CD8-positive, alpha-beta memory T cell (primary cell): ENCODE measurements at places on chromosomes 2 and 18.

DNA sequence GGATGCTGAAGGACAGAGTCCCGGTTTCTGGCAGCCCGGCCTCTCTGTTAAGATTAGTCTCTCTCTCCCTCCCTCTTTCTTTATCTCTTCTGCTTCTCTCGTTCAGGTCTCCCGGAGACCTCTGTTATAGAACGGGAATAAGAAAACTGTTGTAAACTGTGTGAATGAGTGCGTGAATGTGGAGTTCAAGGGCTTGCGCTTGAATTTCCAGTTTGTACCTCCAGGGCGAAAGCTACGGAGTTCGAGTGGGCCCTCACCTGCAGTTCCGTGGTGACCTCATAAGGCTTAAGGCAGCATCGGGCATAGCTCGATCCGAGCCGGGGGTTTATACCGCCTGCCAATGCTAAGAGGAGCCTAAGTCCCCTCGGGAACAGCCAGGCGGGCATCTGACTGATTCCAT, 26.4 kb downstream of the SKA1 start:
- no peaks in the 10 kb centered on the region for H3K36me3 ChIP-seq
- no peaks in the 10 kb centered on the region for H3K4me1 ChIP-seq
- no peaks in the 10 kb centered on the region for H3K27me3 ChIP-seq
- H3K4me3 ChIP-seq = no peak overlapping the region

DNA sequence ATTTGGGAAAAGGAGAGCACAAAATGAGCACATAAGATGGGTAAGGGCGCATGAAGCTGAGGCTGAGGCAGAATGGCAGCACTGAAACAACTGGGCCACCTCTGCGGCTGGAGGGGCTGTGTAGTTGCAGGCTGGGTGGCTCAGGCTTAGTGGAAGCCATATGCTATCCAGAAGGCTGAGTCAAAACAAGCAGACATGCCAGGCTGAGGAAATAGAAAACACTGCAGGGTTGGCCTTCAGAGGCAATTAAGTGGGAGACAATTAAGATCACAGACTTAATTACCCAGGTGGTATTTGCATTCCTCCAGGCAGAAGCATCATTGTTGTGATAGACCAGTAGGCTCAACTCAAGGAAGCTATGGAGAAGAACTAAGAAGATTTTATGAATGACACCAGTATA, 11.4 kb upstream of the XPO1 start:
- H3K27ac ChIP-seq = no peak overlapping the region
- H3K36me3 ChIP-seq = no peaks in the 10 kb centered on the region
- no peak overlapping the region for H3K4me3 ChIP-seq
- no peaks in the 10 kb centered on the region for H3K4me1 ChIP-seq
- no peak for DNase-seq

- no peaks in the 10 kb centered on the region for H3K27me3 ChIP-seq
- H3K27ac ChIP-seq = no peak overlapping the region
- no peaks in the 10 kb centered on the region for H3K4me1 ChIP-seq
- H3K4me3 ChIP-seq = no peak overlapping the region
- peaks cover 15% of the 10 kb centered on the region for H3K36me3 ChIP-seq
Observed at GRCh38 chr2:219149667-219150066, 10.9 kb downstream of the NHEJ1 start.

- no peaks in the 10 kb centered on the region for H3K36me3 ChIP-seq
- DNase-seq = no peak
- no peaks in the 10 kb centered on the region for H3K27me3 ChIP-seq
- H3K4me1 ChIP-seq = no peaks in the 10 kb centered on the region
Observed at GRCh38 chr18:76410660-76411417, 84.2 kb downstream of the ZNF516 start.

DNA sequence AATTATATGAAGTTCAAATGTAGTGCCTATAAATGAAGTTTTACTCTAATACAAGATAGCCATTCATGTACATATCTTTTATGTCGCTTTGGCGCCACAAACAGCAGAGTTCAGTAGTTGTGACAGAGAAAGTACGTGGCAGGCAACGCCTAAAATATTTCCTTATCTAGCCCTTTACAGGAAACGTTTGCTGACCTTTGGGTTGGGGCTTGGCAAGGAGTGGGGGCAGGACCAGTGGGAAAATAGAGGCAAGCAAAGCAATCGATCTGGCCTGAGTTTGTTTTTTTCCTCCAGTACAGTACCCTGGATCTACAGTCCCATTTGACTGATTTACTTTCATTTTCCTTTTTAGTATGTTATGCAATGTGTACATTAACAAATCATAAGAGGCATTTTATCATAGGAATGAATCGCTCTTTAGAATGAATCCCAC, 13.1 kb downstream of the CCDC68 start:
- H3K4me3 ChIP-seq = peak overlapping the region; percentile 78
- DNase-seq = peak; percentile 21
- H3K4me1 ChIP-seq = peaks cover 14% of the 10 kb centered on the region
- H3K27me3 ChIP-seq = no peaks in the 10 kb centered on the region
- H3K27ac ChIP-seq = peak overlapping the region; percentile 49

GRCh38 chr18:2985628-2986027, 27.3 kb downstream of the LPIN2 start:
- no peaks in the 10 kb centered on the region for H3K36me3 ChIP-seq
- no peak for DNase-seq
- H3K27ac ChIP-seq = no peak overlapping the region
- H3K4me3 ChIP-seq = no peak overlapping the region

- peaks cover 29% of the 10 kb centered on the region for H3K4me1 ChIP-seq
- no peak for DNase-seq
- peak overlapping the region; percentile 83 for H3K4me3 ChIP-seq
- H3K36me3 ChIP-seq = no peaks in the 10 kb centered on the region
- H3K27ac ChIP-seq = peak overlapping the region; percentile 99
- H3K27me3 ChIP-seq = no peaks in the 10 kb centered on the region
Observed at GRCh38 chr2:197453914-197454398, 604 bp downstream of the COQ10B start.

GRCh38 chr2:12929758-12930157, 213.0 kb downstream of the TRIB2 start:
- no peaks in the 10 kb centered on the region for H3K36me3 ChIP-seq
- DNase-seq = no peak
- no peak overlapping the region for H3K4me3 ChIP-seq
- H3K27me3 ChIP-seq = no peaks in the 10 kb centered on the region
- H3K27ac ChIP-seq = no peak overlapping the region

DNA sequence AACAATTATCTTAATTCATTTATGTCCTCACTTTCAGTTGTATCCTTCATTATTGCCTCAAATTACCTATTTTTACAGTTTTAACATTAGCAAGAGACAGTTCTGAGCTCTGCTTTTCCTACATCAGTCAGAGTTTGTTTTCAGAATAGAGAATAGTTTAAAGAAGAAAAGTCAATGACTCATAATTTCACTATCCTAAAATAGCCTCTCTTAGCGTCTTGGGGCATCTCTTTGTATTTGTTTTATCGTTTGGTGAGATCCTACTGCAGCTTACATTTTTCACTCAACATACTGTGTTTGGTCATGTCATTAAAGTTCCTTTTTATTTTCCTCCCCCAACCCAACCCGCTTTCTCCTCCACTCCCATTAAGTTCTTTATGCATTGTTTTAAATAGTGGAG, 3.8 kb downstream of the SEC11C start:
- no peaks in the 10 kb centered on the region for H3K36me3 ChIP-seq
- no peak overlapping the region for H3K4me3 ChIP-seq
- H3K27ac ChIP-seq = no peak overlapping the region
- DNase-seq = no peak

- H3K4me1 ChIP-seq = peaks cover 13% of the 10 kb centered on the region
- H3K36me3 ChIP-seq = no peaks in the 10 kb centered on the region
- H3K27ac ChIP-seq = no peak overlapping the region
- no peaks in the 10 kb centered on the region for H3K27me3 ChIP-seq
- no peak for DNase-seq
Observed at GRCh38 chr2:36459725-36460137, 104.2 kb downstream of the CRIM1 start.

DNA sequence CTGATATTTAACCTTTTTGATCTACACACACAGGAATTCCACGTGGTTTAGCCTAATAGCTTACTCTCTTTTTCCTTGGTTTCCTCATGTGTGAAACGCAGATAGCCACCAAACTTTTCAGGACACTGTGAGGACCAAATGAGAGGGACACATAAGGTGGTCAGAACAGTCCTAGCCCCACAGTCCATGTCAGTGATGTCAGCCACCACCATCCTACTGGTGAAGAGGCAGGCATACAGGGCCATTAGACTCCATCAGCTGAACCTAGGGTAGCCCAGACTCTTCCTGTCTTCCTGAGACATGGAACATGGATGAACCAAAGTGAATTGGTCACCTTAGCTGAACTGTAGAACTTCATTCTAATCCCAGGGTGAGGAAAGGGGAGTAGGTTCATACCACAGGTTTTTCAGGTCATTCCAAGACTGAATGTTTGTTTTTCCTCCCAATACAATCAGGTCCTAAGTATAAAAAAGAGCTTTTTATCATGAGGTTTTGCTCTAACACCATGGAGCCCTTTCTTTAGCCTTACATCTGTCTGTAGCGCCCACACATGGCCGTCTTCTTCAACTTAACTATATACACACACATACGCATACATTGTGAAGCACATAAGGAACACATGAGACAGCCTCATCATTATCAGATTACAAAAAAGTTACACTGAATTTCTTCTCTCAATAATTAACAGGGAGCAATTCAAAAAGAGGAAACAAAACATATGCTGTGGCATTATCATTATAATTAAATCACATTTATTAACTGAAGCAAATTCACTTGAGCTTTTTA, 18.5 kb upstream of the NFE2L2 start:
- no peaks in the 10 kb centered on the region for H3K27me3 ChIP-seq
- no peak overlapping the region for H3K27ac ChIP-seq
- DNase-seq = no peak

DNA sequence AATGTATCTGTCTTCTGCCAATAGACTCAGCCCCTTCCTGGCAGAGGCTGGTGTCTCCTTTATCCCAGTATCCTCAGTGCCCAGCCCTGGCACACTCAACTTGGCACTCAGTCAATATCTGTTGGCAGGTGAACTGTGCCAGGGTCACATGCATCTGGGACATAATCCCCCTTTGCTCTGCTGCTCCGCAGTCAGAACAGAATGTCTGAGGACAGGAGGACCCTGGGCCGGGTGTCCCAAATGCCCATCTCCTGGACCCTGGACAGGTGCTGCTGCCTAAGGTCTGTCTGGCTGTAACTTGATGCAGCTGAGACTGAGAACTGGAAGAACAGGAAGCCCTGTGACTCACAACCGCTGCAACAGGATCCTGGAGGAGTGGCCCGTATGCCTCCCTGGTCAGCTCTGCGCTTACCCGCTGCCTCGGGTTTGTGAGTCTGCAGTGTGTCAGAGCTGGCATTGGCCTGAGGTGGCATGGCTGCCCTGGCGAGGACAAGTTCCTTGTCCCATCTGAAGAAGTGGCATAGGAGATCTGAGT, 11.4 kb downstream of the HK2 start:
- H3K36me3 ChIP-seq = no peaks in the 10 kb centered on the region
- H3K27me3 ChIP-seq = no peaks in the 10 kb centered on the region
- peak overlapping the region; percentile 24 for H3K4me3 ChIP-seq
- H3K4me1 ChIP-seq = peaks cover 97% of the 10 kb centered on the region
- H3K27ac ChIP-seq = no peak overlapping the region

GRCh38 chr2:161173541-161174194, 13.4 kb downstream of the TANK start:
- no peak for DNase-seq
- no peaks in the 10 kb centered on the region for H3K36me3 ChIP-seq
- no peak overlapping the region for H3K4me3 ChIP-seq
- H3K27ac ChIP-seq = no peak overlapping the region

GRCh38 chr2:29014811-29015421, 33.8 kb downstream of the TOGARAM2 start:
- H3K36me3 ChIP-seq = no peaks in the 10 kb centered on the region
- H3K4me1 ChIP-seq = peaks cover 81% of the 10 kb centered on the region
- no peaks in the 10 kb centered on the region for H3K27me3 ChIP-seq

GRCh38 chr18:48815179-48815515, 135.6 kb downstream of the SMAD7 start:
- peak; percentile 58 for DNase-seq
- H3K4me3 ChIP-seq = no peak overlapping the region
- no peaks in the 10 kb centered on the region for H3K27me3 ChIP-seq
- H3K4me1 ChIP-seq = peaks cover 34% of the 10 kb centered on the region

- no peak overlapping the region for H3K4me3 ChIP-seq
- H3K27ac ChIP-seq = no peak overlapping the region
- H3K27me3 ChIP-seq = no peaks in the 10 kb centered on the region
- H3K4me1 ChIP-seq = no peaks in the 10 kb centered on the region
- DNase-seq = no peak
- no peaks in the 10 kb centered on the region for H3K36me3 ChIP-seq
Observed at GRCh38 chr2:54306556-54306955, 50.5 kb upstream of the TSPYL6 start.

DNA sequence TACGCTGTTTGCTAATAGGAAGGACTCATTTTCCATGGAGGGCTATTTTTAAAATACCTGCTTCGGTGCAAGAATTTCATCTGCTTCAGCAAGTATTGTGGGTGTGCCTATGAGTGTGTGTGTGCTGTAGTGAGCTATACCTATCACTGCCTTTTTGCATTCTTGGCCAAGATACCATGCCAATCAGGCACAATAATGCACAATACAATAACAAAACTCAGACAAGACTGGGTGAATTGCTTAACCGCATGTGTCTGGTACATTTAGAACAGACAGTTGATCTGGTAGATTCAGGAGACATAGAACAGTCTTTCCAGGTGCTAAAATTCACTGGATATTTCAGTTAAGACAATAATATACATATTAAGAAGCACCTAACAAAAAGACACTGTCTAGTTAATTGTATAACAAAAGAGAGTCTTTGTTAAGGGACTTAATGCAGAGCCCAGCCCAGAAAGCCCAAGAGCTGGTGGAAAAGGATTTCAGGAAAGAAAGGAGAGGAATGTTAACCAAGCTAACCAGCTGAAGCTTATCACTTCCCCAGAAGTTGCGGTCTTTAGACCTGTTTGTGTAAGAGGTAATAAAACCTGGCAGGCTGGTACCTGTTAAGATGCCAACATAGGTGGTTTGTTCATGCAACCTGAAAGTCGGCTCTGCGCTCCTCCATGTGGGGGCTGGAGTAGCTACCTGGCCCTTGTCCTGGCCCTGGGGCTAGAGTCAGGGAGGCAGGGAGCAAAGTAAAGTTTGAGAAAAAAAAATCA, 153.3 kb upstream of the RBMS1 start:
- no peak overlapping the region for H3K4me3 ChIP-seq
- no peak overlapping the region for H3K27ac ChIP-seq

DNA sequence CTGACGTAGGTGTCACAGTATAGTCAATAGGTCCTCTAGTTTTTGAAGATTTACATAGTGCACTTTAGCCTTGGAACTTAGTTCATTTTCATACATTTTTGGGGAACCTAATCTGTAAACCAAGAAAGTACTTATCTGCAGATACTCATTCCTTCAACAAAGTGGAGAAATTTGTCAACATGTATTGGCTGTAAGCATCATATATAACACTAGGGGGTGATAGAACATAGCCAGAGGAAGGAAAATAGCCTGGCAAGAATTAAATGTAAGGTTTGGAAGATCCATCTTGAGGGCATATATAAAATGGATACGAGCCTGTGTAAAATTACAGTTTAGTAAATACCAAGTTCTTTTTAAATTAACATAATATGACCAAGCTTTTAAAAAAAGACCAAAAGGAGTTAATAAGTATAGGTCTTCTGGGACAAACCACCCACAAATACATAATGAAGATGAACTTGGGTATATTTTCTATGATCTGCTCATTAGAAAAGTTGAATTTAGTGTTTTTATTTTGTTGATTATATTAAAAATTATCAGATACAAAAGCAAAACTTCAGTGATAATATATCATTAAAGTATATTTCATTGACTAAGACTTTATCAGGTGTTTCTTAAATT, 18.2 kb downstream of the RPL37A start:
- H3K4me3 ChIP-seq = no peak overlapping the region
- no peak overlapping the region for H3K27ac ChIP-seq
- H3K27me3 ChIP-seq = no peaks in the 10 kb centered on the region
- H3K36me3 ChIP-seq = no peaks in the 10 kb centered on the region

GRCh38 chr2:143603035-143603655, 473.9 kb downstream of the ARHGAP15 start:
- H3K4me3 ChIP-seq = no peak overlapping the region
- no peaks in the 10 kb centered on the region for H3K4me1 ChIP-seq
- no peaks in the 10 kb centered on the region for H3K36me3 ChIP-seq
- no peak for DNase-seq
